ENCODE measurements at places on chromosomes 2 and 18. TPM values are rescaled to one million over a fixed set of nuclear protein-coding genes. Genes with fewer than 3 reads are reported as not detected.
A peak's percentile ranks its signal among the peaks of the same experiment; 100 is the strongest.

GRCh38 chr2:145680276-145680675 lies 1160.4 kb upstream of the ZEB2 start:
- H3K27me3 ChIP-seq = no peaks in the 10 kb centered on the region
- no peaks in the 10 kb centered on the region for H3K36me3 ChIP-seq
- H3K4me3 ChIP-seq = no peak overlapping the region
- H3K4me1 ChIP-seq = no peaks in the 10 kb centered on the region
- no peak for DNase-seq
- no peak overlapping the region for H3K27ac ChIP-seq

RTN4 gene
- 311 TPM for total RNA-seq

DNA sequence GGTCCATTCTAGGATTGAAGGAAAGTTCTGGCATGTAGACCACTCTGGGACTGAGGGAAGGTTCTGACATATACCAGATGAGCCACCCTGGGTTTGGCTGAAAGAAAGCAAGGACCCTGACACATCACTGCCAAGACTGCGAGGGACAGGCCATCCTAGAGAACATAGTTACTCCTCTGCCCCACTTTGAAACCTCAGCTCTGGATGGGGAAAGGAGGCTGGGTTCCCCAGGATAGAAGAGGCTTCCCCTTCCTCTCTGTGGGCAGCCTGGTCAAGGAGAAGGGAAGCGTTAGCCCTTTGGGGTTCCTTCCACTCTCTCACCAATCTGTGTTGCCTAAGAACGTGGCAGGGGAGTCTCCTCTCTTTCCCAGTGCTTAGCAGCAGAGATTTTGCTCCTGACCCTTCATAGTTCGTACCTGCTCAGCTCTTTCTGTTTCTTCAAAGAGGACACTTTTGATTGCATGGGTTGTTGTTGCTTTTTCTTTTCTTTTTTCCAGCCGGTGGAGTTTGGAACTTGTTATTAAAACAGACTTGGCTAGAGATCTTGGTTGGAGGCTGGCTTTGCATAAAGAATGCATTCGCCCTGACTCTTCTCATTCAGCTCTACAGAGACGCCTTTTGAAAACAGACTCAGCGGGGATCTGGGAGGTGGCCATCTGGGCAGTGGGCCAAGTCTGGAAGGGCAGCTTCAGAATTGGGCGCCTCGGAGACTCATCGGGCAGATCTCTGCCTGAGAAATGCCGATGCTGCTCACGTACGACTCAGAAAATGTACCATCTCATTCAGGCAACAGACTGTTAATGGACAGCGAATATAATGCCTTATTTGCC lies 166.1 kb downstream of the CLIP4 start:
- no peak overlapping the region for H3K4me3 ChIP-seq
- no peaks in the 10 kb centered on the region for H3K4me1 ChIP-seq
- no peak overlapping the region for H3K27ac ChIP-seq
- DNase-seq = peak; percentile 80

GRCh38 chr2:233965032-233965603 lies 47.9 kb downstream of the TRPM8 start:
- no peaks in the 10 kb centered on the region for H3K4me1 ChIP-seq
- H3K4me3 ChIP-seq = no peak overlapping the region
- H3K27me3 ChIP-seq = no peaks in the 10 kb centered on the region
- DNase-seq = no peak

- H3K27me3 ChIP-seq = no peaks in the 10 kb centered on the region
- H3K27ac ChIP-seq = no peak overlapping the region
- no peaks in the 10 kb centered on the region for H3K4me1 ChIP-seq
- no peaks in the 10 kb centered on the region for H3K36me3 ChIP-seq
- H3K4me3 ChIP-seq = no peak overlapping the region
Measured at GRCh38 chr18:58473071-58473470, 155.8 kb downstream of the ALPK2 start.

GRCh38 chr2:188291617-188292347 lies at the start of gene GULP1:
GULP1 (plus strand) TSS chr2:188291874; CDS start chr2:188477703, 185,829 bp downstream.
- H3K27ac ChIP-seq = peak within 1 kb of the TSS; percentile 95
- no peaks in the 10 kb centered on the region for H3K27me3 ChIP-seq
- H3K4me1 ChIP-seq = peaks cover 2% of the 10 kb centered on the region
- H3K4me3 ChIP-seq = peak within 1 kb of the TSS; percentile 20

DNA sequence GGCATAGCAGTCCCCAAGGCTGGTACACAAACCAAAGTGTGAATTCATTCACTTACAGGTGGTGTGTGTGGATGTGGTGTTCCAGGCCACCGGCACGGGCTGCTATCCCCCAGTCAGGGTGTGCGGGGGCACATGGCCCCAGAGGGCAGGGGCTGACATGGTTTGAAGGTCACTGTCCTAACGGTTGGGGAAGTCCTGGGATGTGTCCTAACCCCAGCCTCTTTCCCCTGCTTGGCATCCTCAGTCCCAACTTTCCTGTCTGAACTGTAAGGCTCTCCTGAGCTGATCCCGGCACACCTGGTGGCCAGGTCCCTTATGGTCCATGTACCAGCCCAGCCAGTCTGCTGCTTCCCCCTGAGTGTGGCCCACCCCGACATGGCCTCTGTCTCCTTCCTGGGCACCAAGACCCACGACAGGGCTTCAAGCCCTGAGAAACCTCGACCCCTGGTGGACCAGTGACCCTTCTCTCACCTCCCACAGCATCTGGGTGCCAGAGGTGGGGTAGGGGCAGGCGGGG lies 2.4 kb upstream of the TMEM185B start:
- no peak overlapping the region for H3K4me3 ChIP-seq
- no peaks in the 10 kb centered on the region for H3K27me3 ChIP-seq
- no peak overlapping the region for H3K27ac ChIP-seq
- no peak for DNase-seq
- no peaks in the 10 kb centered on the region for H3K4me1 ChIP-seq
- H3K36me3 ChIP-seq = no peaks in the 10 kb centered on the region

KCMF1 gene
- 59.1 TPM for total RNA-seq

SKOR2 gene
- not detected for total RNA-seq

GRCh38 chr2:126645211-126645618 lies 10.7 kb upstream of the GYPC start:
- no peaks in the 10 kb centered on the region for H3K36me3 ChIP-seq
- H3K27ac ChIP-seq = no peak overlapping the region
- DNase-seq = no peak
- no peaks in the 10 kb centered on the region for H3K4me1 ChIP-seq
- no peaks in the 10 kb centered on the region for H3K27me3 ChIP-seq
- no peak overlapping the region for H3K4me3 ChIP-seq

DNA sequence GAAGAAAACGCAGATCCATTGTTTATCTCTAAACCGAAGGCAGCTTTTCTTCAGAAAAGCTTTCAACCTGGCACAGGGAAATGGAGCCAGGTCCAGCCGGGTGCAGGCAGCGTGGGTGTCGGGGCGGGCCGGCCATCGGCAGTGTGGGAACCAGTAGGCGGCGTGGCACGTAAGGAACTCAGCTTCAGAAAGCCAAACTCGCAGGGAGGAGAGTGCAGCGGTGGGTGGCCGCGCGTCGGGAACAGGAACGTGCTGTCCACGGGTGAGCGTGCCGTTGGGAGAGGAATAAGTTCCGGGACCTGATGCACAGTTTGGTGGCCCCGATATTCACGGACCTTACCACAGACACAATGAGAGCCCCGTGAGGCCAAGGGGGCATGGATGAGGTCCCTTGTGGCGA lies 270.4 kb downstream of the TWIST2 start:
- no peak overlapping the region for H3K27ac ChIP-seq
- H3K4me1 ChIP-seq = no peaks in the 10 kb centered on the region
- H3K27me3 ChIP-seq = no peaks in the 10 kb centered on the region
- DNase-seq = no peak

- no peak overlapping the region for H3K4me3 ChIP-seq
- H3K27ac ChIP-seq = no peak overlapping the region
- H3K36me3 ChIP-seq = no peaks in the 10 kb centered on the region
- H3K4me1 ChIP-seq = no peaks in the 10 kb centered on the region
- no peaks in the 10 kb centered on the region for H3K27me3 ChIP-seq
Measured at GRCh38 chr18:8860845-8861642, 155.7 kb downstream of the MTCL1 start.

FER1L5 gene
- 0.42 TPM for total RNA-seq

- H3K4me1 ChIP-seq = no peaks in the 10 kb centered on the region
- H3K27ac ChIP-seq = no peak overlapping the region
- H3K4me3 ChIP-seq = no peak overlapping the region
- no peaks in the 10 kb centered on the region for H3K36me3 ChIP-seq
- no peak for DNase-seq
Measured at GRCh38 chr2:116490511-116491145, 1323.9 kb upstream of the DDX18 start.
